ENCODE measurements at places on chromosomes 7 and 10. TPM values are rescaled to one million over a fixed set of nuclear protein-coding genes. Genes with fewer than 3 reads are reported as not detected.

Gene CEP55
- total RNA-seq: 3.5 TPM

Gene CDHR3
- total RNA-seq: 10.6 TPM

Gene OPN4
- total RNA-seq: not detected

Gene HOXA10
- not detected for total RNA-seq

Gene CALML3
- not detected for total RNA-seq

Gene PAPSS2
- 31.0 TPM for total RNA-seq

Gene TFAM
- 39.4 TPM for total RNA-seq
